ENCODE measurements at places on chromosomes 6 and 20.
A peak's percentile ranks its signal among the peaks of the same experiment; 100 is the strongest.

GRCh38 chr6:121187833-121188200 is 146.5 kb downstream of the TBC1D32 start:
- no peak for DNase-seq

- DNase-seq: no peak
These were observed 6.4 kb downstream of the GTF2H5 start for GRCh38 chr6:158174514-158174913.

DNA sequence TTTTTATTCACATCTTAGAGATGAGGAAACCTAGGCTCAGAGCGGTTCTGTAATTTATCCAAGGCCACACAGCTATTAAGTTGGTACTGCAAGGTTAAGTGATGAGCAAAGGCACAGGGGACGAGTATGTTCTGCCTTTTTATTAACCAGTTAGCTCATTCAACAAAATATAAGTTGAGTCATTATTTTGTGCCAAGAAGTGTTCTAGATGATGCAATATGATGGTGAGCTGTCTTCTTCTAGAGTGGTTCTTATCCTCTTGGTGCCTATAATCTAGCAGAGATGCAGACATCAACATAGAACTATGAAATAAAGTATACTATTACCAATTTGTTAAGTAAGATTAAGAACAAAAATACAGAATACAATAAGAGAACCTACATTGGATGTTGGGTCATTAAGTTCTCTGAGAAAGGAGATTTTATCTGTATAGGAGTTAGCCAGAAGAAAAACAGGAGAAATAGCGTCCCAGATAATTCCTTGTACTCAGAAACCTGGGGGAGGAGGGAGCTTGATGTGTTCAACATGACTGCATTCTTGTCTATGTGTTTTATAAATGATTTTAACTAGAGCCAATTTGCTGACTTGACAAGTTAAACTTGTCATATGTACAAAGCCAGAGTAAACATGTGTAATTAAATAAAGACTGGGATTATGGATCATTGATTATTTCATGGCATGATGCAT is 122.3 kb downstream of the TBXT start:
- no peak for DNase-seq

- DNase-seq: no peak
These were observed 594 bp downstream of the ARFGEF3 start for GRCh38 chr6:138162111-138162954.

- DNase-seq: no peak
These were observed 39.9 kb upstream of the FRMD1 start for GRCh38 chr6:168118935-168119334.

GRCh38 chr6:87540539-87540938 is 49.2 kb downstream of the RARS2 start:
- no peak for DNase-seq

DNA sequence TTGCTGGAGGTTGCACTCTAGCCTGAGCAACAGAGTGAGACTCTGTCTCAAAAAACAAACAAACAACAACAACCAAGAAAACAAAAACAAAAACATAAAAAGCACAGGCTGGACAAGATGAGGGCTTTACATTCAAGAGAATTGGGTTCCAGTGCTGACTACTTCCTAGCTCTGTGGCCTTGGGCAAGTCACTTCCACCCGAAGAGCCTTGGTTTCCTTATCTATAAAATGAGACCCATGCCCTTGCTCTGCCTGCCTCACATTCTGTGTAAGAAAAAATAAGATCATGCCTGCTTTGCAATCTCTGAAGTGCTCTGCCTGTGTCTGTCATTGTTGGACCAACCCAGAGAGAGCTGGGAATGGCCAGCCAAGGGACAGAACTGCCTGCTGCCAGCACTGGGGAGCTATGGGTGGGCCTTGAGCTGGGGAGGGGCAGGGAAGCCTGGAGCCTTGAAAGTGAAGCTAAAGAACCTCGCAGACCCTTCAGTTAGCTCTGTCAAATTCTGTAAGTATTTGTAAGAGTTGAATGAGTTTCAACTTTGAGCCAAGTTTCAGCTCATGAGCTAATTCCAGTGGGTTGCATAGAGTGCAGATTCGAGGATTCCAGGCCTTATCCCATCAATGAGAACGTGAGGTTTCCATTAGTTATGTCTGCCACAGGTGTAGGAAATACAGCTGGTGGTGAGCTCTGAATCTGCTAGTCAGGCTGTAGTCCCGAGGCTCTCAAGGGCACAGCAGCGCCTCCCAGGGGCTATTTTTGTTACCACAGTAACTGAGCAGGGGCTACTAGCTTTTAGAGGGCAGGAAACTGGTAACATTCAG is 93.2 kb downstream of the DLGAP4 start:
- no peak for DNase-seq

- no peak for DNase-seq
These were observed 101.5 kb upstream of the MARCKS start for GRCh38 chr6:113755449-113756289.

GRCh38 chr6:33080127-33081089 is 4.6 kb downstream of the HLA-DPB1 start:
- peak; percentile 52 for DNase-seq

- DNase-seq: no peak
These were observed 62.7 kb downstream of the THBS2 start for GRCh38 chr6:169190970-169191369.

GRCh38 chr6:156925718-156926607 is 148.8 kb downstream of the ARID1B start:
- no peak for DNase-seq

DNA sequence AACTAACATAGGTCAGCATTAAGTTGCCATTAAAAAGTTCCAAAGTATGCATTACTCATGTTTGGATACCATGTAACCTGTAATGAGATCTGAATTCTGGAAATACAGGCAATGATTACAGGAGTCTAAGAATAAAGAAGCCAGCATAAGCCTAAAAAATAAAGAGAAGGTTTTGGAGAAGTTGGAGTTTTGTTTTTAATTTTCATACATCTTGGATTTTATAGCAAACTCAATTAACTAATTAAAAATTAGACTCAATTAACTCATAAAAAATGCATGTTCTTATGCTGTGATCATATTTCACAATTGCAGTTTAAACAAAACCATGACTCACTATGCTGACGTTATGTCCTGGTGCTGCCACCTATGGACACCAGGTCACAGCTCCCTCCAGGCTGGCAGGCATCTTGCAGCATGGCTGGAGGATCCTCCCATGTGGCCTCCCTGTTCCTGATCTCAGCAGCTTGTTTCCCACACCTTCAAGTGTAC is 648.8 kb upstream of the AGPAT4 start:
- peak; percentile 21 for DNase-seq

GRCh38 chr6:84222426-84222825 is 5.0 kb downstream of the CEP162 start:
- no peak for DNase-seq

Measured in right renal cortex interstitium (tissue), 3 donors.